ENCODE measurements at places on chromosomes 13 and 19. TPM values are rescaled to one million over a fixed set of nuclear protein-coding genes. Genes with fewer than 3 reads are reported as not detected.

The PRX gene
- 2.7 TPM for total RNA-seq

DNA sequence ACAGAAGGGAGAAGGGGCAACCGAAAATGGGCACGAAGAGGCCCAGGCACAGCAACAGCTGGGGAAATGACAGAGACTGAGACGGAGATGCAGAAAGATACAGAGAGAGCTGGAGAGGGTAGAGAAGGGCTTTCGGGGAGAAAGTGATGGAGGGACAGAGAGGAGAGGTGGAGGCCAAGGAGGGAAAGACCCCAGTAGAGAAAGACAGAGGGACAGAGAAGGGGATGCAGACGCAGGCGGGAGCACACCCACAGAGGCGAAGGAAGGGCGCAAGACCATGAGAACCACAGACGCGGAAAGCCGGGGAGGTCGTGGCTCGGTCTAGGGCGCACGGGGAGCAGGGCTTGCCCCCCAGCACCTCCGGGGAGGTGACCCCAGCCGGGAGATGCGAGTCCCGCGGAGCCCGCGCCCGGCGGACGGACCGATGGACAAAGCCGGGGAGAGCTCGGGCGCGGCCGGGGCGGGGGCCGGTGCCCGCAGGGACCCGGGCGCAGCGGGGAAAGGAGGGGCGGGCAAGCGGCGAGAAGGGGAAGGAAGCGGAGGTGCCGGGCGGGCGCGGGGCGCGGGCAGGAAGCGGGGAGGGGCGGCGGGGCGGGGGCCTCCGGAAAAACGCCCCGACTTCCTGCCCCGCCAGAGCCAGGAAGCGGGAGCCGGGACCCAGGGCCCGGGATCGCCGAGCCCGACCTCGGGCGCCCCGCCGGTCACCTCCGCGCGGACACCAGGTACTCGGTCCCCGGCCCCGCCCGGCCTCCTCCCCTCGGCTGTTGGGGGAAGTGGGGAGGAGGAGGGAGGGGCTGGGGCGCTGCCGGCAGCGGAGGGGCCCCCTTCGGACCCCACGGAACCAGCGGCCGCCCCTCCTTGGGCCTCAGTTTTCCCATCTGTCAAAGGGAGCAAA is at the start of gene ARHGEF1:
Gene ARHGEF1 (plus strand): TSS at position 617 of the 895 bp plus-strand sequence. CDS start 4,899 bp downstream, outside the sequence.
- DNase-seq, result no peak
- H3K27ac ChIP-seq, result peak within 1 kb of the TSS; percentile 90
- peak within 1 kb of the TSS; percentile 96 for H3K4me3 ChIP-seq
- no peaks in the 10 kb centered on the region for H3K4me1 ChIP-seq
- H3K27me3 ChIP-seq, result no peaks in the 10 kb centered on the region
- H3K36me3 ChIP-seq, result no peaks in the 10 kb centered on the region

GRCh38 chr19:1057176-1057855 is 9.7 kb upstream of the ARHGAP45 start:
- no peaks in the 10 kb centered on the region for H3K36me3 ChIP-seq
- no peak for DNase-seq
- H3K4me1 ChIP-seq, result no peaks in the 10 kb centered on the region
- H3K27ac ChIP-seq, result no peak overlapping the region
- no peaks in the 10 kb centered on the region for H3K27me3 ChIP-seq

The ZBTB45 gene
- total RNA-seq, result 8.2 TPM
